ENCODE measurements at places on chromosomes 2 and 18.

- H3K27me3 ChIP-seq, result no peaks in the 10 kb centered on the region
- H3K4me1 ChIP-seq, result peaks cover 7% of the 10 kb centered on the region
- no peaks in the 10 kb centered on the region for H3K36me3 ChIP-seq
- no peak for DNase-seq
- no peak overlapping the region for H3K4me3 ChIP-seq
Measured at GRCh38 chr2:177124371-177124770, 88.2 kb upstream of the HNRNPA3 start.

DNA sequence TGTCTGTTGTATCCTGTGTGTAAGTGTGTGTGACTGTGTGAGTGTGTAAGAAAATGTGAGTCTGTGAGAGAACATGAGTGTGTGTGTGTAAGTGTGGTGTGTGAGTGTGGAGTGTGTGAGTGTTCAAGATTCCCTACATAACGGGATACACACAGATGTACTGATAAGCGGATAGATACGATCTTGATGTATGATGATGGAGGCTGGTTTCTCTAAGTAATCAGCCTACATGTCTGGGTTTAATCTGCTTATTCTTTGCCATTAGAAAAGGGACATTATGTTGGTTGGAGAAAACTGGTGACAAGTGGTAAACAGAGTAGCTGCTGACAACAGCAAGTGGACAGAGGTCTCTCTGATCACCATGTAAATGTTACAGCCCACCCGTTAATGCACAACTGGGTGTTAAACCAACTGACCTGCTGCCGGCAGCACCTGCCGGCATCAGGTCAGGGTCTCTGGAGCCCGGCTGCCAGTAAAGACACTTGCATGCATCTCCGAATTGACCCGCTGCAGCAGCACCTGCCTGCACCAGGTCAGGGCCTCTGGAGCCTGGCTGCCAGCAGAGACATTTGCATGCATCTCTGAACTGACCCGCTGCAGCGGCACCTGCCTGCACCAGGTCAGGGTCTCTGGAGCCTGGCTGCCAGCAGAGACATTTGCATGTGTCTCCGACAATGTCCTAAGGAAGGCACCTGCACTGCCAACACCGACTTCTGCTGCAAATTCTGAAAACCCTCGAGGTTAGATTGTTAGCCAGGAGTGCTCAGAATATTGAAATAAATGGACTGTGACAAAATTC lies 87.5 kb downstream of the MBP start:
- DNase-seq, result no peak
- H3K27me3 ChIP-seq, result no peaks in the 10 kb centered on the region
- no peak overlapping the region for H3K4me3 ChIP-seq

DNA sequence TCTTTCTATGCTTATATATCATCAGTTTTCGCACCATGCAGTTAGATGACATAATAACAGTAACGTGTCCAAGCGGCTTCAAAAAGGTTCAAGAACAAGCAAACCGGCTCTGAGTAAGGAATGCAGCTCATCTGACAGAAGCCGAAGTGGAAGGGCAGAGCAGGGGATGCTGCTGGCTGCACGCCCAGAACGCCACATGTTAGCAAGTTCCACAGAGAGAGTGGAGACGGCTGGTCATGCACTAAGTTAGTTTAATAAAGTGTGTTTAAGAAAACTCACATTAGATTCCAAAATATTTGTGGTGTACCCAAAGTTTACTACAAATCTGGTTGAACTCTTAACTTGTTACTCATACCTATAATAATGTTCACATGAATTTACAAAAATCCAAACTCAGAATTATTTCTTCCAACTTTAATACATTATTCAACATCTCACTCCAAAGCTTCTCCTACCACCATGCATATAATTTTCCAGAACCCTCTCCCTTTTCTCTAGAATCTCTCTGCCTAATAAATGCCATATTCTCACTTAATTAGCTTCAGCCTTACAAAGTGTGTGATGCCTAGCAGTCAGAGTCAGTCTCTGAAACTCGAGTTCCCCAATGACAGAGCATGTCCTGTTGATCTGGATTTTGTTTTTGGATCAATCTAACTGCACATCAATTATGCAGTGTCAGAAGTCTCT lies 170.0 kb downstream of the DNAH7 start:
- DNase-seq, result no peak
- no peaks in the 10 kb centered on the region for H3K4me1 ChIP-seq
- no peaks in the 10 kb centered on the region for H3K36me3 ChIP-seq
- no peak overlapping the region for H3K27ac ChIP-seq
- no peaks in the 10 kb centered on the region for H3K27me3 ChIP-seq

- H3K4me1 ChIP-seq, result no peaks in the 10 kb centered on the region
- no peak overlapping the region for H3K4me3 ChIP-seq
- H3K27me3 ChIP-seq, result no peaks in the 10 kb centered on the region
- DNase-seq, result no peak
- no peaks in the 10 kb centered on the region for H3K36me3 ChIP-seq
- H3K27ac ChIP-seq, result no peak overlapping the region
Measured at GRCh38 chr18:31396796-31397612, 20.4 kb downstream of the DSG4 start.

DNA sequence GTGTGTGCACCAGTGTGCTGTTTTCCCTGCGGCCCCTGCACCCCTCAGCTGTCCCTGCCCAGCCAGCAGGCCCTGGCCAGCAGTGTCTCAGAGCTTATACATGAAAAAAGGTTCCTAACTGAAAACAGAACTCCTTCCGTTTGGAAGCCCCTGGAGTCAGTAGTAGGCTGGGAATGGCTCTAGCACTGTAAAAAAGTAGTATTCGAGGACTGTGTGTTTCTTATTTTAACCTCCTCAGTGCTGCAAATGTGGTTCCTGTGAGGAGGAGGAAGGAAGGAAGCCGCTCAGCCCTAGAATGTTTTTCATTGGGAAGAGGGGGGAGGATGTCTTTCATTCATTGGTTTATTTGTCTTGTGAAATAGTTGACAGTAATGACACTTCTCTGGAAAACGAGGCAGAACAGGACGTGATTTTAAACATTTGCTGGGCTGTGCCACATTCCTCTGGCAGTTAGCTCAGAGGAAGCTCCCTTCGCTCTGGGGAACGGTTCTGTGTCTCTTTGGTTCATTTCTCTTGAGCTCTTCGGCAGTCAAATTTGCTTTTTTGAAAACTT lies 103.5 kb downstream of the SPTBN1 start:
- H3K36me3 ChIP-seq, result no peaks in the 10 kb centered on the region
- H3K4me1 ChIP-seq, result peaks cover 21% of the 10 kb centered on the region
- H3K4me3 ChIP-seq, result peak overlapping the region; percentile 91
- H3K27me3 ChIP-seq, result no peaks in the 10 kb centered on the region
- H3K27ac ChIP-seq, result no peak overlapping the region

- no peaks in the 10 kb centered on the region for H3K36me3 ChIP-seq
- no peak for DNase-seq
- H3K27me3 ChIP-seq, result no peaks in the 10 kb centered on the region
- H3K4me3 ChIP-seq, result no peak overlapping the region
- no peak overlapping the region for H3K27ac ChIP-seq
- H3K4me1 ChIP-seq, result no peaks in the 10 kb centered on the region
Measured at GRCh38 chr2:147037048-147037447, 807.8 kb upstream of the ACVR2A start.

GRCh38 chr18:57748770-57749603 lies 54.1 kb downstream of the ATP8B1 start:
- DNase-seq, result no peak
- no peaks in the 10 kb centered on the region for H3K36me3 ChIP-seq
- H3K27ac ChIP-seq, result no peak overlapping the region
- H3K4me3 ChIP-seq, result no peak overlapping the region

DNA sequence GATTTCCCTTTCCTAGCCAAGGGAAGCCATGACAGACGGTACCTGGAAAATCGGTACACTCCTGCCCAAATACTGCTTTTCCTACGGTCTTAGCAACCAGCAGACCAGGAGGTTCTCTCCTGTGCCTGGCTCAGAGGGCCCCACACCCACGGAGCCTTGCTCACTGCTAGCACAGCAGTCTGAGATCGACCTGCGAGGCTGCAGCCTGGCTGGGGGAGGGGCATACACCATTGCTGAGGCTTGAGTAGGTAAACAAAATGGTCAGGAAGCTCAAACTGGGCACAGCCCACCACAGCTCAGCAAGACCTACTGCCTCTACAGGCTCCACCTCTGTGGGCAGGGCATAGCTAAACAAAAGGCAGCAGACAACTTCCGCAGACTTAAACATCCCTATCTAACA lies 6.8 kb upstream of the CD207 start:
- no peaks in the 10 kb centered on the region for H3K36me3 ChIP-seq
- DNase-seq, result no peak
- peaks cover 9% of the 10 kb centered on the region for H3K27me3 ChIP-seq
- H3K4me1 ChIP-seq, result no peaks in the 10 kb centered on the region
- no peak overlapping the region for H3K4me3 ChIP-seq

- H3K4me1 ChIP-seq, result peaks cover 14% of the 10 kb centered on the region
- no peak overlapping the region for H3K4me3 ChIP-seq
- no peak overlapping the region for H3K27ac ChIP-seq
- DNase-seq, result no peak
Measured at GRCh38 chr2:44692821-44693220, 248.7 kb upstream of the SIX3 start.

DNA sequence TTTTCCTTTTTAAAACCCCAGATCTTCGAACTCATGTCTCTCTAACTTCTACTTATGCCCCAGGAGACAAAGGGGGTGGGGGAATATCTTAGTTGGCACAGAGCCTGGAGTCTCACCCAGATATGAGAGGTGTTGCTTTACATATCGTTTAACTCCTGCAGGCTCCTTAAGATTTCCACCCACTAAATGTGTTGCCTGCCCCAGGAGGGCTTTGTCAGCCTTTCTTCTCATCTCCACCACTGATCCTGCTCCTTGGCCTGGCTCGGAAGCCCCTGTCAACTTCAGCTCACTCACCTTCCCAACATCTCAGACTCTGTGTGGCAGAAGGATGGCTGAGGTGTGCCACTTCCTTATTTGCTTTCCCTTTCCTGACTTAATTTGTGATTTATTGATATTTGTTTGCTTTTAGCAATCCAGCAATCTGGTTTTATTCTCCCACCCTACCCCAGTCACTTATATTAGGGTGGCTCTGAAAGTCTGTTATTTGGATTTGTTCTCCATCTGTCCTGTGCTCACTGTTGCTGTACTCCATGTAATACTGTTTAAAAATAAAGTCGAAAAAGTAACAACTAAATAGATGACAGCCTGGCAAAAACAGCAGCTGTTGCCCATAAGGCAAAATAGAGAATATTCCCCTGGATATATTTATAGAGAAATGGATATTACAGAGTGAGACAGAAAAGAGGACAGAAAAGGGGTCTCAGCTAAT lies 200.6 kb downstream of the ZBTB7C start:
- no peaks in the 10 kb centered on the region for H3K4me1 ChIP-seq
- no peak overlapping the region for H3K4me3 ChIP-seq
- H3K36me3 ChIP-seq, result no peaks in the 10 kb centered on the region
- DNase-seq, result no peak

DNA sequence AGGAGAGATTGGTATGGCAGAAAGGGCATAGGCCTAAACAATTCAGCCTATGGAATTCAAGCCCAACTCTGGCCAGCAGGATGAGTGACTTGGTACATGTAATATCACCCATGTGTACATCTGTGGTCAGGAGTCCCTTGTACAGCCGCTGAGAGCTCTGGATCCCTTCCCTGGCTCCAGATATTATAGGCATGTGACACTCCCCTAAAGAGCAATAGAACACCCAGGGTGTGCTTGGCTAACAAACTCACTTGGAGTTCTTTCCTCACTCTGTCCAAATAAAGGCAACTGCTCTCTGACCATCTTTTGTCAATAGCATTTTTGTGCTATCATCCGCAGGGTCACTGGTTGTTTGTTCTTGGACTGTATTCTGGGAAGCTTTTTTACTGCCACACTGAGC lies 197.4 kb upstream of the NCKAP5 start:
- DNase-seq, result no peak
- H3K27me3 ChIP-seq, result no peaks in the 10 kb centered on the region
- H3K4me1 ChIP-seq, result no peaks in the 10 kb centered on the region
- H3K36me3 ChIP-seq, result no peaks in the 10 kb centered on the region
- no peak overlapping the region for H3K4me3 ChIP-seq
- H3K27ac ChIP-seq, result no peak overlapping the region

- H3K4me1 ChIP-seq, result no peaks in the 10 kb centered on the region
- H3K4me3 ChIP-seq, result no peak overlapping the region
- no peaks in the 10 kb centered on the region for H3K27me3 ChIP-seq
- DNase-seq, result no peak
- no peaks in the 10 kb centered on the region for H3K36me3 ChIP-seq
Measured at GRCh38 chr2:84690225-84690624, 173.9 kb downstream of the DNAH6 start.

GRCh38 chr2:84647267-84647666 lies 131.0 kb downstream of the DNAH6 start:
- H3K4me3 ChIP-seq, result no peak overlapping the region
- H3K36me3 ChIP-seq, result peaks cover 9% of the 10 kb centered on the region
- DNase-seq, result no peak
- no peaks in the 10 kb centered on the region for H3K4me1 ChIP-seq

DNA sequence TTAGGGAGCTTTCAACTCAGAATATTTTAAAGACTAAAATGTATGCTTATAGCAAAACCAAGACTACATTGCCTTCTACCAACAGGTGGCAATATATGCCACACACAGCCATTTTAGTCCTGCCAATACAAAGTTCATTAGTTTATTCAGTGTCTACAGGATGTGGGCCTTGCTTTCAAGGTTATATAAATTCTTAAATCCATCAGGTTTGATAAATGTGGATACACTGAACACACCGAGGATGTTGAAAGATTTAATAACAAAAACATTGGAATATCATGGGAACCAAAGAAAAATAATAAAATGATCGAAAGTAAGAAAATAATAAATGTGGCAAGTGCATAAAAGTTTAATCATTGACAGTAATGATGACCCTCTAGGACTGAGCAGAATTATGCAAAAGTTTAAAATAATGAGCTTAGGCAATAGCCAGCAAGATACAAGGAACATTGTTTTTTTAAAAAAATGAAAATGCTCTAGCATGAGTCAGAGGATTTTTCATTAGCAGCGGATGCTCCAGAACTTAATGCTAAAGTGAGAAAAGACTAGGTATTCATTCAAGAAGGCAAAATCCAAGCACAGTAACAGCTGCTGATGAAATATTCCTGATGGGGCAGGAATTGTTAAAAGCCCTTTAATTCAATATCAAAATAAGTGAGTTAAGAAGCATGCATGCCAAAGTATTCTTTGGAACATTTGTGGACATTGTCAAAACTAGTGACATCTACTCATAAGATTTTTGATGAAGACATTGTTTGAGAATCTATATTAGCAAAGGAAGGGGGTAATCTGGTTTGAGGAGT lies 14.2 kb downstream of the SCN9A start:
- H3K36me3 ChIP-seq, result no peaks in the 10 kb centered on the region
- no peak overlapping the region for H3K27ac ChIP-seq
- H3K4me3 ChIP-seq, result no peak overlapping the region
- H3K27me3 ChIP-seq, result no peaks in the 10 kb centered on the region

All from neural progenitor cell (in vitro differentiated cells).